ENCODE measurements at places on chromosomes 7 and 10.

DNA sequence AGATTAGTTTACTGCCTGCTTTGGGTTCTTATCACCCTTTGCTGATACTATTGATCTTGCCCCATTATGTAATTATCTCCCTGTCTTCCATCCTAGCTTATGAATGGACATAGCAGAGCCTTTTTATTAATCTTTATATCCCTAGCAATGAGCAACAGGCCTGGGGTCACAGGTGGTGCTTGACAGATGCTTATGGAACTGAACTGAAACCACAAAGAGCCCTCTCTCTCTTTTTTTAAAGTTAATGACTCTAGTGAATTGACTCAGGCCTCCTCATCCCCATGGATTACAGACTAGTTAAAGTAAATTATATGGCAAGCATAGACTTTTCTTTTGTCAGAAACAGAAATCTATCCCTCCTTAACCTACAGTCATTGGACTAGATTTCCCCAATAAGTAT lies 265.2 kb downstream of the PHTF2 start:
- DNase-seq = no peak

GRCh38 chr7:130506358-130506757 lies 14.5 kb downstream of the MEST start:
- no peak for DNase-seq

DNA sequence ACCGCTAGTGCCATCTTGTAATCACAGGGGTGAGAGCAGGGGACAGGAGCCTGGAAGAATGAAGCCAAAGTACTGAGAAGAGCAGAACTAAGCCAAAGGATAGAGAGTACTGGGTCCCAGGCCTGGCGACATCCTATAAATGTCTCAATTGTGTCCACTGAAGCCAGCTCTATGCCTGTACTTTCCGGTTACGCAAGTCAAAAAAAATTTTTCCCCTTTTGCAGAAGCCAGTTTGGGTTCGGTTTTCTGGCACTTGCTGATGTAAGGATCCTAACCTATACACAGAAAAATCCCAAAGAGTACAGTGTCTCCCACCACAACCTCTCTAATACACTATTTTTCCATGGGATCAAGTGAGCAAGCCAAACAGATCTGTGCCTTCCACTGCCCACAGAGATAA lies 61.1 kb downstream of the PLXNA4 start:
- no peak for DNase-seq

- no peak for DNase-seq
Observed at GRCh38 chr10:29712108-29712507, 77.3 kb upstream of the SVIL start.

DNA sequence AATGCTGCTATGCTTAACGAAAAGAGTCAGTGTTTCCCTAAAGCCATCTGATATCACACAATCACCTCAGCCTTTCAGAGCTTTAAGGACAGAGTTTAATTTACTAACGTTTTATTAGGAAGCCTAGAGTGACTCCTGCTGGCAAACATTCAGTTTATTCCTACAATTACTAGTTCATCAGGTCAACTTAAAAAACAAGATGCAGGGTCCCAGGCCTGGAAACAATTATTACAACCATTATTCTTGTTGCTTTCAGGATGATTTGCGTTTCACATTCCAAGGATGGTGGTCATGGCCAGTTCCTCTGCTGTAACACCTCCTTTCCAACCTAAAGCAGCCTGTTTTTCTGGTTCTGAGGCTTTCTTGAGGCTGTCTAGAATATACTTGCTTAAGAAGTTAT lies 1.5 kb upstream of the FAM53B start:
- peak; percentile 82 for DNase-seq

- peak; percentile 13 for DNase-seq
Observed at GRCh38 chr10:22606164-22606614, 108.2 kb downstream of the PIP4K2A start.

DNA sequence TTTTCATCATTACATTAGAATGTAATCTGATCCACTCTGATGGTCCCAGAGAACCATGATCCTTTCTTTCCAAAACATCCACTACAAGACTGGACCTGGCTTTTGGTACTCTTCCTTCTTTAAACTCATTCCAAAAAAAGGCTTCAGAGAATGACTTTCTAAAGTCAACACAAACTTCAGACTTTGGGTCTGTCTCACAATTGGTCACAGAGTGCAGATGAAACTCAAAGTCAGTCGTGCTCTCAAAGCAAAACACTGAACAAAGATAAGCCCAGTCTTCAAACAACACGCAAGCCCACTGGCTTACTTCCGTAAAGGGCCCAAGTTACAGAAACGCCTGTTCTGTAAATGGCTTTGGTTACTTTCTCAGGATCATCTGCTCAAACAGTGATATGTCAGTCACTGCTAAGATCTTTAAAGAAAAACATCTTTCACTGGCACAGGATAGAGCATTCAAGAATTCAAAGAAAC lies 250.9 kb upstream of the MKLN1 start:
- peak; percentile 22 for DNase-seq

DNA sequence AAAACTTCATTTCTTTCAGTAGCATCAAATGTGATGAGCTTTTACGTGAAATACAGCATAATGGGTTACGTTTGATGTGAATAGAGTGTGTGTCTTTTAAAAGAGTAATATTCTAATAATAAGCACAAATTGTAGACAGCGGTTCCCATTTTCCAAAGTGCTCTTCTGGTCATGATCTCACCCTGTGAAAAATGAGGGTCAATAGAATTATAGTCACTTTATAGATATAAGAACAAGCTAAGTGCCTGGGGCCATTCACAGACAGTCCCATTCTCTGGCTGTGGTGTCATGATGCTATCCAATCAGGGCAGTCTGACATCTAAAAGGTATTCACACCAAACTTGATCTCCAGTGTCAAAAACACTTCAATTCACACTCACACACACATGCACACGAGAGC lies 830.8 kb upstream of the AUTS2 start:
- no peak for DNase-seq

GRCh38 chr7:143252006-143252405 lies 11.2 kb upstream of the GSTK1 start:
- no peak for DNase-seq

DNA sequence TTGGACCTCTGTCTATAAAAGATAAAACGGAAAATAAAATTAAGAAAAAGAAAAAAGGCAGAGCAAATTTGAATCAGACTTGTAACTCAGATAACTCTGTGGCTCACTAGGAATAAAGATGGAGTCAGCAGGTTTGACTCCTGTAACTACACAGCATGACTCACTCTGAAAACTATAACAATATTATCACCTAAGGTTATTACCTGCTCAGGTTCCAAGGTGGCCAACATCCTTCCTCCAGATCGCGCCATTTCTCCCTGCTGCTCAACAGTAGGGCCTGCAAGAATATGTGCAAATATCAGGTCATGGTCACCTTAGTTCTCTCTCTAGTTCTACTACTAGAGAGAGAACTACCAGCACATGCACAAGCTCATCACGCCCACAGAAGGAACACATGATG lies 30.0 kb downstream of the ALDH18A1 start:
- no peak for DNase-seq

GRCh38 chr10:23525406-23525805 lies 86.5 kb downstream of the OTUD1 start:
- DNase-seq = peak; percentile 37

DNA sequence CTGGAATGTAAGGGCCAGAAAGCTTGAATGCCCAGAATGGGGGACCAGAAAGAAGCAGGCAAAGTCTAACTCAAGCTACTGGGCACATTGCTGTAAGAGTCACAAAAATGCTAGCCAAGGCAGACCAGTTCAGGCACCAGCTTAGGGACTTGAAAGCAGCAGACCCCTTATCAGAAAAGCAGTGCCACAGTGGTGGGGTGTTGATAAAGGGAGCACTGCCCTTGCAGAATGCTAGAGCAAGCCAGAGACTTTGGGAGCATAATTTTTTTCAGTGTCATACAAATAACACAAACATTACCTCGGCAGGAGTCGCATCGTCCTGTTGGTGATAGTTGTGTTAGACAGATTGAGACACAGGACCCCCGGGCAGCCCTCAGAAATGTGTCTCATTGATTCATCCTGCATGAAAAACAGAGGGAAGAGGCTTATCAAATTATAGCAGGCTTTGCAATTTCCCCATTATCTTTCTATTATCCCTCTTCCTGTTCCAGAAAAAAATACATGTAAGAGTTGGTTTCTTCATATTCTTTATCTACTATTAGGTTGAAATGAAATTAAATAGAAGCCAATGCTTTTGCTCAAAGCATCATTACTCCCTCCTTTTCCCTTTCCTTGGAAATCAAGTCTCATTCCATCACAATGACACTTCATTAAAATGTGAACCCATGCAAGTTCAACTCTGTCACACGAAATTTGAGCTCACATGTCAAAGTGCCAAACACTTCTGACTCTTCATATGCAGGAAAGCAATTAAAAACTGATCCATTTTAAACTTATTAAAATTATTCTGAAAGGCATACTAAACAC lies 13.4 kb downstream of the LRRC17 start:
- peak; percentile 60 for DNase-seq

GRCh38 chr10:107037192-107038122 lies 127.0 kb downstream of the SORCS1 start:
- no peak for DNase-seq

DNA sequence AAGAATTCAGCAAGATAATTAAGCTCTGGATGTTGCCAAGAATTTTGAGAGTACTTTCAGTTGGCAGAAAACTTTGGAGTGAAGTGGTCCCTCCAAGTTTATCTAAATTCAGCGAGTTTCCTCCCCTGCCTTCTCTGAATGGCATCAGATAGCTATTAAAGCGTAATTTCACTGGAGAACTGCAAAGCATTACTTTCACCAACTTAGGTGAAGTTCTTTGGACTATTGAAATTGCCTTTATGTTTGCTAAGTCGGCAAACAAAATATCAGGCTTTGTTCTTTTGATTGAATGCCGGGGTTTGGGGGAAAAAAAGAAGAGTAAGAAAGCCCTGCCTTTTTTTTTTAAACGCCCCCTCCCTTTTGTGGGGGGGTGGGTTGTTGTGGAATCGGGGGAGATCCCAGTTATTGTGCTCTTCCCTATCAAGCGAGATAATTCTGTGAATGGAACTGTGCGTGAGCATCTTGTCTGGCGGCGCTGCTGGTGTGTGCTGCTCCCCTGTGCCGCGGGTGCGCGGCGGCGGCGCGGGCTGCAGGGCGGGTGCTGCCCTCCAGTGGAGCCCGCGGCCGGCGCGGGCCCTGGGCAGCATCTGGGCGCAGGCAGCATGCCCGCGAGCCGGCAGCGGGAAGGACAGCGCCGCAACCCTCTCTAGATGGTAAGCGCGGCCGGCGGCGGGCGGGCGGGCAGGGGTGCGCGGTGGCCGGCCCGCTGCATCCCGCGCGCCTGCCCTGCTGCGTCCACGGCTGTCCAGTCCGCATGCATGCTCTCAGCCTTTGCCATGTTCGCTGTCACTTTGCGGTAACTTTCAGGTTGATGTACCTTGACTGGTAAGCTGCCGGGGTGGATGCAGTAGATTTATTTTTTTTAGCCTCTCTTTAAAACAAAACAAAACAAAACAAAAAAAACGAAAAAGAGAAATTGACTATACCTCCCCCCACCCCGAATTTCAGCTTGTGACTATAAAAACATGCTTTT lies 176.5 kb downstream of the TCF7L2 start:
- DNase-seq = peak; percentile 77

GRCh38 chr10:80144067-80144695 lies 11.7 kb downstream of the PLAC9 start:
- no peak for DNase-seq

DNA sequence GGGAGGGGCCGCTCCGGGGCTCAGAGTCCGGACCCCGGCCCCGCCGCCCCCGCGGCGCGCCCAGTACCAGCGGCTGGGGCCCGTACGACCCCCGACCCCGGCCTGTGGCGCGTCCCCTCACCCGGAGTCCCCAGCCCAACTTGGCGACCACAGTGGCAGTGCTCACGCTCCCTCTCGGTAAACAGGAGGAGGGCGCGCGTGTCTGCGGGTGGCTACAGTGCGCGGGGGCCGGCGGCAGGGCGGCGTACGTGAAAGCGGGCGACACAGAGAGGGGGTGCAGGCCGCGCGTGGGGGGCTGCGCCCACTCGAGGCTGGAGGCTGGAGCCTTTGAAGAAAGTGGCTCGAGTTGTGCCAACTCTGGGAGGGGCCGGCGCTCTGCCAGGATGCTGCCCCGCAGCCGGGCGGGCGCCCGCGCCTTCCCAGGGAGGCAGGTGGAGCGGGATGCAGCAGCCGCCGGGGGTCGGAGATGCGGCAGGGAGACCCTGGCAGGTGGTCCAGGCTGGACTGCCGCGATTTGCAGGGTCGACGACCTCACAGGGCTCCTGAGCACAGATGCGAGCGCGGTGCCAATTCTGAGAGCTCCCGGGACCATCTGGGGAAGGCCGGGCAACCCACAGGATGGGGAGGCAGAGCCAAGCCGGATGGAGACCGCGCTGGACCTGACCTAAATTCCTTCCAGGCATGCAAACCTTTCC lies 655 bp downstream of the PTPRE start:
- peak; percentile 82 for DNase-seq

DNA sequence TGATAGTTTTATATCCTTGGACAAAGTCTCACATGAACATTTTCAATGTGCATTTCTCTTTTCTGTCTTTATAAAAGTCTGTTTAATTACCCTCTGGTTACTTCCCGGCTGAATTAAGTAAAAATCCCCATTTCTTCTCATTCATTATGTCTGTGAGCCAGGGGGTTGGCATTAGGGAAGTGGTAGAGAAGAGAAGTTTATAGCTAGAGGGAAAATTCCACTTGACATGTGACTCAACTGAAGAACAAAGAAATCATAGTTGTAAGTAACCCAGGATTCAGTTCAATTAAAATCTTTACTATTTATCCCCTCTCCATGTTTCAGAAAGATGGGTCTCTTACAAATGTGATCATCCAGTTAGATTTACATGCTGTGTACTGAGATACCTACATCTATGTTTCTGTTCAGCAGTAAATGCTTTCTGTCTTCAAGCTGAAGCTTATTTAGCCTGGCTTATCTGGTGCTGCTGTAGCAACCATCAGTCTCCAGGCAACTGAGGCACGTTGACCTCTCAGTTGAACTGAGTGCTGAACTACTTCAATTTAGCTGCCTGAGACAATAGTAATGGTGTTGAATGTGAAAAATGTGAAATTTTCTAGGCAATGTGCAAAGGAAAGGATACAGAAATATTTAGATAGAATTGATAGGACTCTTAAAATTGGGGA lies 181.6 kb downstream of the MLLT10 start:
- peak; percentile 30 for DNase-seq

- no peak for DNase-seq
Observed at GRCh38 chr10:64571056-64571455, 1049.9 kb downstream of the REEP3 start.

GRCh38 chr7:140316165-140316661 lies 82.1 kb downstream of the SLC37A3 start:
- DNase-seq = peak; percentile 77

DNA sequence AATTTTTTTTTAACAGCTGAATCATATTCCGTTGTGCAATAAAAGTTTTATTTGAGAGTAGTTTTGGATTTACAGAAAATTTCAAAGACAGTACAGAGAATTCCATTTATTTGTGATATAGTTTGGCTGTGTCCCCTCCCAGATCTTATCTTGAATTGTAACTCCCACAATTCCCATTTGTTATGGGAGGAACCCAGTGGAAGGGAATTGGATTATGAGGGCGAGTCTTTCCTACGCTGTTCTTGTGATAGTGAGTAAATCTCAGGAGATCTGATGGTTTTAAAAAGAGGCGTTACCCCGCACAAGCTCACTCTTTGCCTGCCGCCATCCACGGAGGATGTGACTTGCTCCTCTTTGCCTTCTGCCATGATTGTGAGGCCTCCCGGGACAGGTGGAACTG lies 228.0 kb upstream of the MAGI2 start:
- no peak for DNase-seq
